Thoracic aorta (tissue), 2 donors: ENCODE measurements at places on chromosomes 2 and 18. TPM values are rescaled to one million over a fixed set of nuclear protein-coding genes. Genes with fewer than 3 reads are reported as not detected.
A peak's percentile ranks its signal among the peaks of the same experiment; 100 is the strongest.

DNA sequence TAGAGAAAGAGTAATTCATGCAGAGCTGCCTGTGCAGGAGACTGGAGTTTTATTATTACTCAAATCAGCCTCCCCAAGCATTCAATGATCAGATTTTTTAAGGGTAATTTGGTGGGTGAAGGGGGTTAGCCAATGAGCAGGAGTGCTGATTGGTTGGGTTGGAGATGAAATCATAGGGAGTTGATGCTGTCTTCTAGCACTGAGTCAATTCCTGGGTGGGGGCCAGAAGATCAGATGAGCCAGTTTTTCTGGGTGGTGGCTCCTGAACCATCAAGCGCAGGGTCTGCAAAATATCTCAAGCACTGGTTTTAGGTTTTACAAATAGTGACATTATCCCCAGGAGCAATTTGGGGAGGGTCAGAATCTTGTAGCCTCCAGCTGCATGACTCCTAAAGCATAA, 312.8 kb upstream of the THSD7B start:
- no peaks in the 10 kb centered on the region for H3K36me3 ChIP-seq
- no peaks in the 10 kb centered on the region for H3K4me1 ChIP-seq
- no peak for DNase-seq
- no peak overlapping the region for H3K27ac ChIP-seq

GDF7 gene
- total RNA-seq: 39.7 TPM

SPATA3 gene
- not detected for total RNA-seq

DNA sequence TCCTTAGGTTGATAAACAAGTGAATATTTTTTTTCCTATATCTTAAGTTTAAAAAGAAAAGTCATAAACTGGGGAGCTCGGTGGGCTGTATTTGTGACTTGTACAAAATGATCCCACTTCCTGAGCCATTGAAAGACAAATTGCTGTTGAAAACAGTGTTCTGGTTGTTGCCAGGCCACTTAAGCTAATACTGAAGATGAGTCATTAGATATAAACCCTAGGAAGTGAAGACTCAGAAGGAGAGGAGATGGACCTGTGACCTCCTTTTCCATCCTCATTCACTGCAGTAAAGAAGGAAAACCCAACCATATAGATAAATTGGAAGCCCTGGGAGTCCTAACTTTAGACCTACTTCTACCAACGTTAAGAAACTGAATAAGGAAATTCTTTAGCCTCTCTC, 46.2 kb upstream of the SERPINE2 start:
- H3K36me3 ChIP-seq: no peaks in the 10 kb centered on the region
- no peak overlapping the region for H3K27ac ChIP-seq
- no peaks in the 10 kb centered on the region for H3K27me3 ChIP-seq

GRCh38 chr18:12376034-12376753, 833 bp downstream of the AFG3L2 start:
- no peaks in the 10 kb centered on the region for H3K36me3 ChIP-seq
- H3K4me3 ChIP-seq: peak overlapping the region; percentile 83
- H3K27ac ChIP-seq: peak overlapping the region; percentile 99
- no peak for DNase-seq
- peaks cover 8% of the 10 kb centered on the region for H3K4me1 ChIP-seq
- no peaks in the 10 kb centered on the region for H3K27me3 ChIP-seq
